Occipital lobe (tissue), 3 donors: ENCODE measurements at places on chromosomes 1 and 21. TPM values are rescaled to one million over a fixed set of nuclear protein-coding genes. Genes with fewer than 3 reads are reported as not detected.

TSPAN2 gene
- 28.5 TPM for total RNA-seq

TNFRSF8 gene
- total RNA-seq: not detected

FCRL6 gene
- not detected for total RNA-seq

POU3F1 gene
- total RNA-seq: 9.4 TPM

SHE gene
- 2.0 TPM for total RNA-seq

RNPC3 gene
- total RNA-seq: 29.8 TPM

TPTE gene
- not detected for total RNA-seq

ATP5PB gene
- 170 TPM for total RNA-seq

LEPR gene
- 12.8 TPM for total RNA-seq
